ENCODE measurements at places on chromosomes 2 and 18.

DNA sequence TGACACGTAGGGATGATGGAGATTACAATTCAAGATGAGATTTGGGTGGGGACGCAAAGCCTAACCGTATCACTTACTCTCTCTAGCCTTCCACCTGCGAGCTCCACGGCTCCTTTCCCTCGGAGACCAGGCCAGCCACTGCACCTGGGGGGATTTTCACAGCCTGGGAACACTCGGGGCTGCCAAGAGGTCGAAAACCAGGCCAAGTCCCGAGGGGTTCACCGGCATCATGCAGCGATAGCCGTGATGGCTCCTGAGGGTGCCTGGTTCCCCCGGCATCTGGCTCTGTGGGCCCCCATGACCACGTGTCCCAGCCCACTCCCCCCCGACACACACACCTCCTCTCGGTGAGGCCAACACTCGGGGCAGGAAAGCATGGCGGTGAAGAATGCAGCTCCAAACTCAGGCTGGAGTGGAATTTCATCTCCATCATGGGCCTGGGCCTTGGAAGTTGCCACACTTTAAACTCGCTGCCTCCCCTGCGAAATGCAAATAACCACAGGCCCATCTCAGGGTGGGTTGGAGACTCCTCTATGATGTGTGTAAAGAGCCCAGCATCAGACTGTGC, 32.6 kb downstream of the ADCY3 start:
- no peak for DNase-seq

GRCh38 chr2:102422910-102423309, at the start of gene IL18RAP:
TSS of gene IL18RAP (plus strand) at chr2:102423160. CDS start at chr2:102423278, 118 bp downstream.
- no peak for DNase-seq

- DNase-seq: no peak
These were observed 73.6 kb downstream of the FSHR start for GRCh38 chr2:49080681-49081080.

DNA sequence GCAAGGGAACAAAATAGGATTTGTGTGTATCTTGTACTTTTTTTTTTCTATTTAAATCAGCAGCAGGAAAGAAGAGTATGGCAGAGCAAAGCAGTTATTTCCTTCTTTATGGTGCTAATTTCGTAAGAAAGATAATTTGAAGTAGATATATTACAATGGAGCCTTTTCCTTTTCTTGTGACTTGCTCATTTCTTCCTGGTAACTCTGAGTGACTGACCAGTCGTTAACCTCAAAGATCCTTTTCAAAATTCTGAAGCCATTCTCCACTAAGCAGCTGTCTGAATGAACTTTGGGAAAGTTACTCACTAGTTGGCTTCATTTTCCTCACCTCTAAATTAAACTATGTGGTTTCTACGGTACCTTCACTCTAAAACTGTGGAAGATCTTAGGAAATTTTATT, 24.6 kb downstream of the AFTPH start:
- DNase-seq: no peak

GRCh38 chr2:121588357-121588756, 57.7 kb downstream of the RNU4ATAC start:
- no peak for DNase-seq

DNA sequence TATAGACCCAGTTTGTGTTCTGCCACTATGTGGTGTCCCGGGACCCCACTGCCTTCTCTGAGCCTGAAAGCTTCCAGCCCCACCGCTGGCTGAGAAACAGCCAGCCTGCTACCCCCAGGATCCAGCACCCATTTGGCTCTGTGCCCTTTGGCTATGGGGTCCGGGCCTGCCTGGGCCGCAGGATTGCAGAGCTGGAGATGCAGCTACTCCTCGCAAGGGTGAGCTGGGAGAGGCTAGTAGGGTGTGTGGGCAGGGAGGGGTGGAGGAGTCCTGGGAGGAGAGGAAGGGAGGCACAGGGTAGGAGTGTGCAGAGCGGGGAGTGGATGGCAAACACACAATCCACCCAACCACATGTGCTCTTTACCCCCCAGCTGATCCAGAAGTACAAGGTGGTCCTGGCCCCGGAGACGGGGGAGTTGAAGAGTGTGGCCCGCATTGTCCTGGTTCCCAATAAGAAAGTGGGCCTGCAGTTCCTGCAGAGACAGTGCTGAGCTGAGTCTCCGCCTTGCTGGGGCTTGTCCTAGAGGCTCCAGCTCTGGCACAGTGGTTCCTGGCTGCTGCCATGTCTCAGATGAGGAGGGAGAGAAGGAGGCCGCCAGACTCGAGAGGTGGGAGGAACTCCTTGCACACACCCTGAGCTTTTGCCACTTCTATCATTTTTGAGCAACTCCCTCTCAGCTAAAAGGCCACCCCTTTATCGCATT, 16.9 kb downstream of the PRKAG3 start:
- no peak for DNase-seq

DNA sequence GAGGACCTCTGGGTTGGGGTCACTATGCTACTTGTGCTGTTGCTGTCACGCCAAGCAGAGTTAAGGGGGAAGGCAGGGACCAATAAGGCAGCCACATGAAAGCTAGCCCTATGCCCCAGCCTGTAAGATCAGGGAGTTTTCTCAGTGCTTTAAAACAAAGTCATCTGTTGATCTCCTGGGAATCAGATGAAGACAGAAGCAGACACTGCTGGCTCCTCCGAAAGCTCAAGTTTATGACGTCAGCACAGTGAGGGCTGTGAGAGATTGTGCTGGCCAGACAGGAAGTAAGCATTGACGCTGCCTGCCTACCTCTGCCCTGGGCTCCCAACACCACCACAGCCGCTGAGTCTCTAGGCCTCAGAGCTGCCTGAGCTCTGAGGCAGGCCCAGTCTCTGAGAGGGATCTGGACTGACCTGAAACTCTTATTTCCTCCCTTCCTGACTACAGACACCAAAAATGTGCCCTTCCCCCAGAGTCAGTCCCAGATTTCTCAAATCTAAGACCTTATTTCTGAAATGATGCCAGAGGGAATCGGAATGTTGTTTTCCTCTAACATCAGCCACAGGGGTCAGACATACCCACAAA, 118.1 kb upstream of the EPAS1 start:
- DNase-seq: peak; percentile 51

GRCh38 chr2:104853534-104854497, at the start of gene POU3F3:
TSS of gene POU3F3 (plus strand) at chr2:104854115. CDS start at chr2:104855511, 1,396 bp downstream.
- DNase-seq: no peak

DNA sequence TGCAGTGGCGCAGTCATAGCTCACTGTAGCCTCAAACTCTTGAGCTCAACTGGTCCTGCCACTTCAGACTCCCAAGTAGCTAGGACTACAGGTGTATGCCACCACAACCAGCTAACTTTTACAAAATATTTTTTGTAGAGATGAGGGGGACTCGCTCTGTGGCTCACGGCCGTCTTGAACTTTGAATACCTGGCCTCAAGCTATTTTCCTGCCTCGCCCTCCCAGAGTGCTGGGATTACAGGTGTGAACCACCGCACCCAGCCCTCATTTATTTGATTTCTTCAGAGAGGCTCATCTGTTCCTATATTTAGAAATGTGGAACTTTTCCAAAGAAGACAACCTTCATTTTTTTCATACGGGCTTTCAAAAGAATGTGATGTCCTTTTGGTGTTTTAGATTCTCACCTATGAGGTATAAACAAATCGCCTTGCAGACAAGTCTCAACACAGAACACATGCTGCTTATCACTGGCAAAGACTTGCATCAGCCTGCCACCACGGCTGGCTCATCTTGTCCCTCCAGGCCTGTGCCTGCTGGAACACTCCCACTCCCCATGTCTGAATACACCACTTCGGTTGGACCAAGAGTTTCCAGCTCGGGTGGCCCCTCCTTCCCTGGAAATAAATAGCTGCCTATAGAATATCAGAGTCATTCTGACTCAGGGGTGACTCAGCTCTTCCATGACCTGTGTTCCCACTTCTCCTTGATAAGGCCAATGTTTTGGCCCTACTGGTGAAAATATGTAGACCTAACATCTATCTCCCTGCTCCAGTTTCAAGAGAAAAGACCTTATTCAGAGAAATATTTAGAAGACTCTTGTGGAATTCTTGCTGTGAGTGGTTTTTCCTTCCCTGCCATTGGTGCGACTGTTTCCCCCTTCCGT, 202.6 kb downstream of the TGIF1 start:
- DNase-seq: no peak

DNA sequence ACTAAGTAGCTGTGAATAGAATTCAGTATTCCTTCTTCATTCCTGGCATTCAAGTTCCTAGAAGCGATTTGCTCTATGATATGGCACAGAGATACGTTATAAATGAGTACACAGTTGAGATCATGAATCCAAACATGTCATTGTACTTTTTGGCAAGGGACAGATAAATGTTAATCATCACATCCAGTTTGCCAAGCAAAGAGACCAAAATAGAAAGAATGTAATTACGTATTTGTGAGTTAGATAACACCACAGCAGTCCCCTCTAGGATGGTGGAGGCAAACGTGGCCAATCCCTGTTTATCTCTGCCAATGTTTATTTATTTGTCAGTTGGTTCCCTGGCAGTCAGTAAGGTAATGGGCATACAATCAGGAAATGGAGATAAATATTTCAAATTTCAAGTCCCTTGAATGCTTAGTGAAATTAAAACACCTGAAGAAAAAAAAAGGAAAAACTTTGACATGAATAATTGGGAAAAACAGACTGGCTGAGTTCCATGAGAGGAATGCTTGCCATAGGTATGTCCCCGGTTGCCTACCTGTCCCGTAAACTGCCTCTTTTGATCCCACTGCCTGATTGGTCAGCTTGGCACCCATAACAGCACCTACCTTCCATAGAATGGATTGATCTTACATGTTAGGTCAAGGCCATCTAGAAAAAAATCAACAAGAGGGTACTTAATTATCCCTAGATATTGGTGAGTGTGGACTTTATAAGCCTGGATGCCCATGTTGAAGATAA, 451.1 kb upstream of the NETO1 start:
- DNase-seq: no peak

- no peak for DNase-seq
These were observed 165.5 kb downstream of the GLI2 start for GRCh38 chr2:120901201-120901600.

- no peak for DNase-seq
These were observed 35.2 kb upstream of the SNED1 start for GRCh38 chr2:240963065-240963867.

- no peak for DNase-seq
These were observed 61.2 kb upstream of the GPC1 start for GRCh38 chr2:240374085-240374907.

GRCh38 chr2:47072018-47072691, 83.0 kb downstream of the STPG4 start:
- DNase-seq: no peak

DNA sequence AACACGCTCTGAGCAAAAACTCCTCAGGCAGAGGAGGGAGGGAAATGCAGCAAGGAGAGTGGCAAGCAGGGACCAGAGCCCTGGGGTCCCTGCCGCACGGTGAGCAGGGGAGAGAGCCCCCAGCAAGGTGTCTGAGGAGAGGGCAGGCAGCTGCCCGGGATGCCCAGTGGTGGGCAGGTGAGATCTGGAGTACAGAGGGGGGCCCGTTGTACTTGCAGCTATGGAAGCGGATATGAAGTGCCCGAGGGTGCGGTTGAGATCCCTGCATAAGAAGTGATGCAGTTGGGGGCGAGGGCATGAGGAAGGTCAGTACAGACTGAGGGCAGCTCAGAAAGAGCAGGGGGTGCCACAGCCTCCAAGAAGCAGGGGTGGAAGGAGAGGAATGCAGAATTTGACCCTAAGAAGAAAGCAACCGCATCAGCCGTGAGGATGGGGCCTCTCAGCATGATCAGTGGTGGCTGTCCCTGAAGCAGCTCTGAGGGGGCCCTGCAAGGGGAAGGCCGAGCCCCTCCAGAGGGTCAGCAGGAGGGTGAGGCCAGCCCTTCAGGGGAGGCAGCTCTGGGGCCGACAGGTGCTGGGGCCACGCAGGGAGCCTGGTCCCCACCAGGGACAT, 29.4 kb downstream of the MTERF4 start:
- DNase-seq: no peak

GRCh38 chr2:74577448-74577847, 22.9 kb downstream of the DOK1 start:
- no peak for DNase-seq

DNA sequence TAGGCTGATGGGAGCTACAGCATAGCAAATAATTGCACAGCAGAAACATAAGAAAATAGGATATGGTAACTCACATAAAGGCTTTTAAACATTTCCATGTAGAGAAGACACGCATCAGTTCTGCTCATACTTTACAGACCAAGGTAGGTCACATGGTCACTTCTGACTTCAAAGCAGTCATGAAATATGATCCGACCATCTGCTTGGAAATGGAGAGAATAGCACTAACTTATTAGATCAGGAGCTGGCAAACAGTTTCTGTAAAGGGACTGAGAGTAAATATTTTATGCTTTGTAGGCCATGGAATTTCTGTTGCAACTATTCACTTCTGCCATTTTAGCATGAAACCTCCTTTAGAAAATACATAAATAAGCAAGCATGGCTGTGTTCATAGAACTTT, 936.6 kb upstream of the FANCL start:
- no peak for DNase-seq

DNA sequence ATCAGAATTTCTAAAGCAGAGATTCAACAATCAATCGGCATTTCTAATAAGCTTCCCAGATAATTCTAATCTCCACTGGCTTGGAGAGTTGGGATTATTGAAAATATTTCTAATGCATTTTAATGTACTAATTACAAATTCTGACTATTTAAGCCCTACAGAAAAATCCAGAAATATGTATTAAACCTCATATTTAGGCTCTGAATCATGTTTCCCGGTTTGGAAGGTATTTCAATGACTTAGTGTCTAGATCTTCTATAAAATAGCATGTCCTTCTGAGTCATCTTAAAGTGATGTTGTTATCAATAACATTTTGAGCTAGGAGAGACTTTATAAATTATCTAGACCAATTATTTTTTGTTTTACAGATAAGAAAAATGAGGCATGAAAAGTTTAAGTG, 258.8 kb upstream of the NRXN1 start:
- no peak for DNase-seq

- no peak for DNase-seq
These were observed 21.2 kb upstream of the PMAIP1 start for GRCh38 chr18:59878644-59879043.

DNA sequence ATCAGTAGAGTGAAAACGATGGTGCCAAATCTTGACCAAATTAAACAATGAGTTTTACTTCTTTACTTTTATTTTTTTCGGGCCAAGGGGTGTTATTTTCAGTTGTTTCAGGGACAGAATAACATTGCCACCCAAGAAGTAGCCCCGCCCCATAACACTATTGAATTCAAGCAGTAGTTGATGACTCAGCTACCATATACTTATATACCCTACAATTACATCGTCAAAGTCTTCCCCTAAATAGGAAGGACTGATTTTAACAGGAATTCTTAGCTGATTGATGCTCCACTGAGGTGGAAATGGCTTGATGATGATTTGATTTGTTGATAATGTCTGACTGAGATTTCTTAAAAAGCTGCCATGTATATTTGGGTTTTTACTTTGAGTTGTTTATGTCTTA, 24.7 kb downstream of the LYPD6B start:
- DNase-seq: no peak

GRCh38 chr2:42338567-42339190, 22.3 kb downstream of the COX7A2L start:
- no peak for DNase-seq

GRCh38 chr18:37309861-37310260, 255.7 kb downstream of the CELF4 start:
- DNase-seq: no peak

DNA sequence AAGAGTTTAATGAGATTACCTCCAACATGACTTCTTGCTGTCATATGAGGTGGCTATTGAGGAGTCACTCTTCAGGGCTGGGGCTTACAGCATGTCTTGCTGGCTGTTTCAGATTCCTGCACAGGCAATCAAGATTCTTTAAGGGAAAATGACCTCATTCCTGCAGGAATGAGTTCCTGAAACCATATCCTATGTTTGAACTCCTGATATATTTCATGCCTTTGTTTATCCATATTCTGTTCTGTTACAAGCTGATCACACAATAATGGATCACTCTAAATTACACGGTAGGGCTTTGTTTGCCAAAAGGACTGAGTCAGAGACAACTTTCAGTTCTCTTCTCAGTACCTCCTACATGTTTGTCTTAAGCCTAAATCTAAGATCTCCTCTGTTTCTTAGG, 879.8 kb upstream of the PIK3C3 start:
- DNase-seq: no peak

All from effector memory CD8-positive, alpha-beta T cell (primary cell).